NCI-H2029 (cell line): ENCODE measurements at places on chromosomes 1 and 21.

GRCh38 chr1:91045284-91045683, 23.4 kb upstream of the ZNF644 start:
- DNase-seq = no peak

- no peak for DNase-seq
Observed at GRCh38 chr1:213844632-213845031, 143.1 kb upstream of the PROX1 start.

DNA sequence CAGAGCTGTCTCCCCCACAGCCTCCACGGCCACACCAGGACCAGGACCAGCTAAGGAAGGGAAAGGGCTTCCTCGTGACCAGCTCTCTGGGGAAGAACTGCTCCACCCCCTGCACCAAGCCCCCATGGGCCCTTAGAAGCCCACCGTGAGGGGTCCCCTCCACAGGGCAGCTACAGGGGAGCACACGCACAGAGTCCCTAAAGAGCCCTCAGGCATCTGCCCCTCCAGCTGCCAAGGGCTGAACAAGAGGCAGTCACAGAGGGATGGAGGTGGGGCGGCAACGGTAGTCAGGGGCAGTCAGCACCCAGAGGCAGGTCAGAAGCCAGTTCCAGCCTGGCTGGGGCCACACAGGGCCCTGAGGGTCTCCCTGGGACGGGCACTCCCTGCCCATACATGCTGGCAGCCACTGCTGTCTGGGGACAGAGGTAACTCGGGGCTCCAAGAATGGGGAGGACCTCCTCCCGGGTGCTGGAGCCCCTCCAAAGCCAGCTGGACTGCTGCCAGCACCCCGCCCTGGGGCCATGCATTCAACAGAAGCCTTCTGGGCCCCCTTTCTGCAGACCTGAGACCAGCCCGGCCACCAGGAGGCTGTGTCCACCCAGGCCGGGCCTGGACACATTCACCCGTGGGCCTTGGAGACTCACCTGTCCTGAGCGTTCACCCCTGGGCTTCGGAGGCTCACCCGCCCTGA, 18.7 kb downstream of the SLC19A1 start:
- no peak for DNase-seq

GRCh38 chr1:52603630-52604029, 1.5 kb downstream of the GPX7 start:
- no peak for DNase-seq

DNA sequence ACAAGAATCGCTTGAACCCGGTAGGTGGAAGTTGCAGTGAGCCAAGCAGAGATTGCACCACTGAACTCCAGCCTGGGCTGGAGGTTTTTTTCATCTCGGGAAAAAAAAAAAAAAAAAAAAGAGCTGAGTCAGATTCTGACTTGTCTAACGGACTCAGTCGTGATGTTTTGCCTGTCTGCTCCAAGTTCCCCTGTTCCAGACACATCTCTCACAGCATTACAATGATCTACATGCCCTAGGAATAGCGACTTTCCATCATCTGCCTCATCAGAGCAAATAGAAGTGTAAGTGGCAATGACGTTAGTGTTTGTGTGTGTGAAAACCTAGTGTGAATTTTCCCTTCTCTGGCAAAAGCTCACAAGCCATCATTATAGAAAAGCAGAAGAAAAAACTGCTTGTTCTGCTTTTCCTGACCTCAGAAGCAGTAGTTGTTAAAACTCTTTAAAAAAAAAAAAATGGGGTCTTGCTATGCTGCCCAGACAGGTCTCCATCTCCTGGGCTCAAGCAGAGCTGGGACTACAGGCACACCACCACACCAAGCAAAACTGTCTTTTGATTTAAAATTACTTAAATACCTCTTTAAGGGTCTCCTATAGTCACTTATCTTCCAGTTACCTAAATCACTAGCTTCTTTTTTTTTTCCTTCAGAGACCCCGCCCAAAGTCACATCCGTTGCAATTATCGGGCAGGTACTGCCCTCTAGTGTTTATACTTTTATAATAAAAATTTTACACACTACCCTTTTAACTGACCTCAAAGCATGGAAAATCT, 37.3 kb downstream of the PLEKHO1 start:
- peak; percentile 58 for DNase-seq

DNA sequence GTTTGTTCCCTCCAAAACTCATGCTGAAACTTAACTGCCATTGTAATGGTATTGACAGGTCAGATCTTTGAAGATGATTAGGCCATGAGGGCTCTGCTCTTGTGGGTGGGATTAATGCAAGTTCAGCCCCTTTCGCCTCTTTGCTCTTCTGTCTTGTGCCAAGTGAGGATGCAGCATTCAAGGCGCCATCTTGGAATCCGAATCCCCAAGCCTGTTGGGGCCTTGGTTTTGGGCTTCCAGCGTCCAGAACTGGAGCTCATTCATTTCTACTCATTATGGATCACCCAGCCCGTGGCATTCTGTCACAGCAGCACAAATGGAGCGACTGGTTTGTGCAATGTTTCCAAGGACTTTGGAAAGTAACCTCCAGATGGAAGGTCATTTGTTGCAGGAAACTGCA, 5.6 kb downstream of the TTC34 start:
- no peak for DNase-seq

- no peak for DNase-seq
Observed at GRCh38 chr1:67189953-67190352, 23.7 kb downstream of the IL23R start.

GRCh38 chr21:14687268-14687625, 141.1 kb upstream of the SAMSN1 start:
- no peak for DNase-seq

- DNase-seq = no peak
Observed at GRCh38 chr1:208145167-208145566, 99.0 kb downstream of the PLXNA2 start.

GRCh38 chr21:29228306-29228705, 70.4 kb upstream of the BACH1 start:
- DNase-seq = no peak

- DNase-seq = no peak
Observed at GRCh38 chr21:37219761-37220432, 47.2 kb downstream of the VPS26C start.

DNA sequence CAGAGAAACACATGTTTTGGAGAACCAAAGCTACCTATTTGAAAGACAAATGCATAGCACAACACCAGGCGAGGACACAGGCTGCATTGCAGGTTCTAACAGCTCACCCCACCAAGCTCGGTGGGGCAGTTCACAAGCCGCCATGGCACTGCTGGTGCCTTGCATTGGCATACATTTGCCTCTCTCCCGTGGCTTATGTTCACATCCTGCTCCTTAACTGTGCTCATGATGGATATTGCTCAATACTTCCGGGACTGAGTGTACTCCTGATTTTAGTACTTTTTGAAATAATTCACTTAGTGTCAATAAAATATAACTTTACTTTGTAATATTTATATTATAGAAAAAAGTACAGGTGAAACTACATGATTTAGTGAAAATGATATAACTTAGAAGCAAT, 1187.4 kb upstream of the NCAM2 start:
- DNase-seq = no peak

- no peak for DNase-seq
Observed at GRCh38 chr1:180094705-180095295, 59.9 kb upstream of the QSOX1 start.

DNA sequence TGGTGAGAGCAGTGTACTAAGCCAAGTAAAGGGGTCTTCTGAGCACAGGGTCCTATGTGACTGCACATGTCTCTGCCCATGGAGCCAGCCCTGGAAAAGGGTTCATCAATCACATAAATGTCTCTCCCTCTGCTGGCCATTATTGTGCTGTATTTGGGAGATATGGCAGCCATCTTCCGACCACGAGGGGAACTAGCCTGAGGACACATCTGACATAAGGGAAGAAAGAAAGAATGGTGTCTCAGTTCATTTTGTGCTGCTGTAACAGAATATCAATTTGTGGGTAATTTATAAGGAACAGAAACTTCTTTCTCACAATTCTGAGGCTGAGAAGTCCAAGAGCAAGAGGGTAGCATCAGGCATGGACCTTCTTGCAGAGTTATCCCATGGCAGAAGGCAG, 55.1 kb upstream of the GJA5 start:
- DNase-seq = no peak

- DNase-seq = no peak
Observed at GRCh38 chr1:188089461-188089860, 1260.7 kb downstream of the PLA2G4A start.

DNA sequence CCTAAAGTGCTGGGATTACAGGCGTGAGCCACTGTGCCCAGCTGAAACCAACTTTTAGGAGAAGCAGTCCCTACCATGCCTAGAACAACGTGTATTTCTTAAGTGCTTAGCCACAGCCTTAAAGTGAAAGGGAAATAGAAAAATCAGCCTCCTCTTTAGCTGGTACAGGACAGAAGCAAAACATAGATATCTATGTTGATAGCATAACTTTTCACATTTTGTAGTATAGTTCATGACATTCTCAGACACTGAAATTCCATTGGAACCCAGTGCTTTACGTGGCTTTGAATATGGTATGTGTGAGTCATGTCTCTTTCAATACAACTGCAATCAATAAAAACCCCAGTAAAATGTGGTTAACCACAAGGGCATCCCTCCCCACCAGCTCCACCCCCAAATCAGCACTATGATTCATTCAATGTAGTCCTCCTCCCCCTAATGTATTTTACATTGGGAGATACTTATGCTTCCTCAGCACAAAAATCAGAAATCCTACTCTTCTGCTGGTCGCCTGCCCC, 32.1 kb downstream of the TGFB2 start:
- no peak for DNase-seq

DNA sequence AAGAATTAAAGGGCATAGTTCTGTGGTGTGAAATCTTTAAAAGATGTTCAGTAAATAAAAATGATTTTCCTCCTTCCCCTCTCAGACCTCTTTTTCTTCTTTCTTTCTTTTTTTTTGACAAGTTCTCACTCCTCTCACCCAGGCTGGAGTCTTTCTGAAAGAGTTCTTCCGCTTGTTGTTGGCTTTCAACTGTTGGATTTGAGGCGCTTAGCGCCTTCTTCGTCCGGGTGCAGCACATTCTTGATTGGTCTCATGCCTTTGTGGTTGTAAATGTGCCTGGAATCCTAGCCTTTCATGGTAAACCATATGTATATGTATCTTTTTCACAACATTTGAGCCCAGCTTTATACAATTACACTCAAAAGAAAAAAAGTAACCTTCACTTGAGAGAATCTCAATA, 980 bp upstream of the METTL18 start:
- no peak for DNase-seq

GRCh38 chr1:76867342-76868130, at the start of gene ST6GALNAC5:
Gene ST6GALNAC5, plus strand, starts transcription at chr1:76867480.
- DNase-seq = no peak

GRCh38 chr1:41580021-41580420, 95.5 kb upstream of the EDN2 start:
- no peak for DNase-seq

DNA sequence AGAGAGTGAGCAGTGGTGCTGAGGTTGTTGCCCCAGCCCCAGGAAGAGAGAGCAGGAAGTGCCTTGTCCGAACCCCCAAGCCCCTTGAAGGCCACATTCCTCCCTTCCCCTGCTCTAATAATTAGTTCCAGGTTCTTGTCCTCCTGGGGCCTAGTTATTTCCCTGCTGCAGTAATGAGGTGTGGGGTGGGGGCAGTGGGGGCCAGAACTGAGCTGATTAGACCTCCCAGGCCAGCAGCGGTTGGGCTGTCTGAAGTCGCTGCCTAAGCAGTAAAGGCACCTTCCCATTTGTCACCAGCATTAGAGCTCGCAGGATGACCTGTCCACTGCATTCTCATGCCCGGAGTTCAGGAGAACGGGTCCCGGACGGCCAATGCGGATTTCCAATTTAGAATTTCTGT, 186.5 kb upstream of the CSF3R start:
- no peak for DNase-seq

DNA sequence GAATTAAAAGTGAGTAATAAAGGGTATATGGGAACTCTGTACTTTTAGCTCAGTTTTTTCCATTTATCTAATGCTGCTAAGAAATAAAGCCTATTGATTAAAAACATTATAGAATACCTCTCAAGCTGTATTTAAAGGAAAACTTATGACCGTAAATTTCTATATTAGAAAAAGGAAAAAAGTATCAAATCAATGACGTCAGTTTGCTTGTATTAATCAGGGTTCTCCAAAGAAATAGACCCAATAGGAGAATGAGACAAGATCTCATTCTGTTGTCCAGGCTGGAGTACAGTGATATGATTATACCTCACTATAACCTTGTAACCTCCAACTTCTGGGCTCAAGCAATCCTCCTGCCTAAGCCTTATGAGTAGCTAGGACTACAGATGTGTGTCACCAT, 15.4 kb upstream of the LRIF1 start:
- no peak for DNase-seq

- peak; percentile 8 for DNase-seq
Observed at GRCh38 chr1:91502672-91503184, 2.1 kb downstream of the CDC7 start.

GRCh38 chr21:34924771-34925419, 124.2 kb downstream of the RUNX1 start:
- DNase-seq = no peak

DNA sequence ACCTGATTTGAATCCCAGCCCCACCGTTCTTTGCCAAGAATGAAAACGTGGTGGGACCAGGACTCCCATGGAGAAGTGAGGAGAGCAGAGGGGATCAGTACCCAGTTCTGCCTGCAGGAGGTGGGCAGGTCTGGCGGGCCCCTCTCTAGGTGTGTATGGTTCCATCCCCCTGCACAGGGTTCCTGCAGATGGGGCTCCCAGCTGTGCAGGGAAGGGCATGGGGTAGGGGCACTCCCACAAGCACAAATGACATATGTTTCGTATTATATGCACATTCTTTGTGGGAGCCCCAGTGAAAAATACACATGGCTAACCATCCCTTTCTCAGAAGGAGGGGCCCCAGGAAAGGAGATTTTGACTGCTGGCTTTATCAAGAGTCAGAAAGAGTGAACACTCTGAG, 144.6 kb downstream of the PLPP3 start:
- DNase-seq = no peak

DNA sequence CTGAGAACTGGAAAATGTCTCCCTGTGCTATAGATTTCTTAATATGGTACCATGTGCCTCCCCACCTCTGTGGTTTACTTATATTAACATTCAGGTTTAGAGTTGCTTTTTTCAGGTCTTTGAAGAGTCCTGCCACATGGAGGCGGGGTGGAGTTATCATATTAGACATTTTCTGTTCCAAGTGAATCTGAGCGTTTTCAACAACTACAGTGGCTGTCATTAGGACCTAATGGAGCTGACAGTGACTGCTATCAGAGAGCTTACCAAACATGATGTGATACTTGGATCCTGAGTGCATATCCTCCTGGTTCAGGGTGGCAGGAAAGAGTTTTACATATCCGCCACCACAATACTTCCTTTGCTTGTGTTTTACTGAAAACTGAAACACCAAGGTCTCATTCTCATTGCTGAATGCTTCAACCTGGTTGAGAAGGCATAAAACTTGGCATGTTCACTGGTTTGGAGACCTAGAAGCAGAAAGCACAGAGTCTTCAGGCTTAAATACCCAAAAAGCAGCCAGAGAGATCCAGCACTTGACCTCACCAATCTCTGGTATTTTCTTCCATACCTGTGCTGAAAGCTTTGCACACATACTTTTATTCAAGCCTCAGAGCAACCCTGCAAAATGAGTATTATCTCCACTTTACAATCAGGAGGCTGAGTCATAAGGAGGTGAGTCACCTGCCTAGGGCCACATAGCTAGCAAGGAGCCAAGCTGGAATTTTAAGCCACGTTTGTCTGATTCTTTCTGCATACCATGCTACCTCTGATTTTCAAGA, 47.4 kb upstream of the OSBPL9 start:
- DNase-seq = peak; percentile 57
